NCI-H1436 (cell line): ENCODE measurements at places on chromosomes 13 and 19.
A peak's percentile ranks its signal among the peaks of the same experiment; 100 is the strongest.

GRCh38 chr19:42198676-42199439 is 18.6 kb downstream of the DEDD2 start:
- no peak for DNase-seq

DNA sequence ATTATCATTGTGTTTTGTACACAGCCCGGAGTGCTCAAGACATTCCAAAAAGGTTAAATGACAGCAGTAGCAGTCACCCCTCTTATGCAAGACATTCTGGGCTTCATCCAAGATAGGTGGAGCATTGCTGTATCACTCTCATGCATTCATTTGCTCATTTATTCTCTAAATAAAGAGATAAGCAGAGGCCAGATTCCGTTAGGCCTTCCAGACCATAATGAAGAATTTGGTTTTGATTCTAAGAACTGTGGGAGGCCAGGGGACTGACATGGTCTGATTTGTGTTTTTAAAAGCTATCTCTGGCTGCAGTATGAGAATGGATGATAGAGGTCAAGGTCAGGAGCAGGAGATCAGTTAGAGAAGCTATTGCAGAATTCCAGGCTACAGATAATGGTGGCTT is 145.8 kb downstream of the KCNRG start:
- DNase-seq: no peak

- no peak for DNase-seq
Observed at GRCh38 chr13:40329781-40330485, 336.5 kb downstream of the FOXO1 start.

DNA sequence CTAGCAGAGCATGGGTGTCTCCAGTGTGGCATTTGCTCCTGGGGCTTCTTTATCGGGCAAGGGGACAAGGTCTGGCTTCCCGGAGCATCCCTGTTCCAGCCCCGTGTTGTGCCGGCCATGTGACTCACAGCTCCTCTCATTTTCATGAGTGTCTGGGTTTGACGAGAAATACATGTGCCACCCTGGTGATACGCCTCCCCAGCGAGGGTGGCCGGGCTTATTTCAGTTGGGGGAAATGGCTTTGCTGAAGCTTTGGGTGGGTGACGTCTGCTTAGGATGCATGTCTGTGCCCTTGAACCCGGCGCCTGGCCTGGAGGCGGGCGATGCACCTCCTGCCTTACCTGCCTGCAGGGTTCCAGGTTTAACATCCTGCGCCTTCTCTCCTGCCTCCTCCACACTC is 61.9 kb upstream of the LDLR start:
- DNase-seq: no peak

DNA sequence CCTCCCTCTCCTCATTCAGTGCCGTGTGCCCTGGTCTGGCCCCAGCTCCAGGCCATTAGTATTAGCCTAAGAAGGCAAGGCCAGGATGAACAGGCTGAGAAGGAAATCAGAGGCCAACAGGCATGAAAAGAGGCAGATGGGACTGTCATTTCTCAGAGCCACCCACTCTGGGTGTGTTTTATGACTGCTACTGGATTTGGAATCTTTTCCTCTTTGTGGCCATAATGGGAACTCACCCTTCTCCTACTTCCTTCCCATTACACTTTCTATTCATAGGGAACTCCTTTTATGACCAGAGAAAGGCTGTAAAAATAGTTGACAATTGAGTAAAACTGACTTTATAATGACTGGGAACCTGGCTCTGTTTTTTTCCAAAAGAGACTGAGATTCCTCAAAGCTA is 17.7 kb downstream of the CEACAM8 start:
- no peak for DNase-seq

DNA sequence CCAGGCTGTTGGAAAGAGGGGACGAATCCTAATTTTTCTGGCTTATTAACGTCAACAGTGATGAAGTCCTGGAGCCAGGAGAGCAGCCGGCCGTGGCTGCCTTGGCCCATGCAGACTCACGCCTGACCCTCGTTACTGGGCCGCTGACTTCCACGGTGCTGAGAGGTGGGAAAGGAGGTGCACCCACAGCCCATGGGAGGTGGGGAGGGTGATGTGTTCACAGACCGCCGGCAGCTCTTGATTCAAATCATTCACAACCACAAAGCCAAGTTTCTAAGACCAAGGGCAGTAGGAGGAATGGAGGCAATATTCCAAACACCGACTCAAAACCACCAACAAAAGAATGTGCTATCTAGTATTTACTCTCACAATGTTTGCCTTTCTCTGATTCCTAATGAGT is 24.3 kb downstream of the COL4A2 start:
- DNase-seq: no peak

- peak; percentile 20 for DNase-seq
Observed at GRCh38 chr13:46621792-46622629, 69.0 kb downstream of the LRCH1 start.

GRCh38 chr13:64332048-64332447 is 2898.1 kb downstream of the PCDH9 start:
- no peak for DNase-seq

GRCh38 chr13:34224877-34225276 is 406.9 kb downstream of the RFC3 start:
- no peak for DNase-seq

- DNase-seq: no peak
Observed at GRCh38 chr19:19111967-19112580, 26.2 kb downstream of the TMEM161A start.

- DNase-seq: no peak
Observed at GRCh38 chr13:76724421-76724820, 161.8 kb downstream of the KCTD12 start.

GRCh38 chr13:52851137-52851962 is 2.9 kb upstream of the PCDH8 start:
- no peak for DNase-seq

GRCh38 chr13:33794576-33794975 is 23.4 kb upstream of the RFC3 start:
- DNase-seq: no peak

- no peak for DNase-seq
Observed at GRCh38 chr19:11244846-11245589, 5.6 kb downstream of the ANGPTL8 start.

- DNase-seq: no peak
Observed at GRCh38 chr13:109101550-109102144, 472.2 kb downstream of the MYO16 start.

DNA sequence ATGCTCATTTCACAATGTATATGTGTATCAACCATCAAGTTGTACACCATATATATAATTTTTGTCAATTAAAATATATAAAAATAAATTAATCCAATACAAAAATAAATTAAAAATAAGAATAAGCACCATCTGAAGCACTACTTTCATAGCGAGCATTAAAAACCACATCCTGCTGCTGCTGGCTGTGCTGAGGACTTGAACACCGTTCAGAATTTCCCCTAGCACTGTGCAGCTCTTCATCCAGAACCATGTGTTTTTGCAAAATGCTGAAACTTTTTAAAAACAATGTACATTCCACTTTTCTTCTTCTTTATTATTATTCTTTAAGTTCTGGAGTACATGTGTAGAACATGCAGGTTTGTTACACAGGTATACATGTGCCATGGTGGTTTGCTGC is 40.0 kb upstream of the FOXO1 start:
- DNase-seq: no peak

DNA sequence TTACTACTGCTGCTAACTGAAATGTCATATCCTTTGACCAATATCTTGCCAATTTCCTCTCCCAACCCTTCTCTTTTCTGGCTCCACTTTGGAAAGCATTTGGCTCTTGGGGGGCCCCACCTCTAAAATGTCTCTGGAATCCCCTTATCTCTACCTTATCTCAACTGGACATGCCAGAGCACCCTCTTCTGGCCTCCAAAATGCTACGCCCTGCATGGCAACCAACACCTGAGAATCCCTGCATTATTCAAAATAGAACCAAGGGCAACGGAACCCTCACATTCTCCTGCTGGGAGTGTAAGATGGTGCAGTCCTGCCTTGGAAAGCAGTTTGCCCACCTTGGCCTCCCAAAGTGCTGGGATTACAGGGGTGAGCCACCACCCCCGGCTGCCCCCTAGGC is 35.3 kb downstream of the CERS4 start:
- no peak for DNase-seq

- DNase-seq: no peak
Observed at GRCh38 chr19:18586306-18586705, 2.3 kb upstream of the REX1BD start.

DNA sequence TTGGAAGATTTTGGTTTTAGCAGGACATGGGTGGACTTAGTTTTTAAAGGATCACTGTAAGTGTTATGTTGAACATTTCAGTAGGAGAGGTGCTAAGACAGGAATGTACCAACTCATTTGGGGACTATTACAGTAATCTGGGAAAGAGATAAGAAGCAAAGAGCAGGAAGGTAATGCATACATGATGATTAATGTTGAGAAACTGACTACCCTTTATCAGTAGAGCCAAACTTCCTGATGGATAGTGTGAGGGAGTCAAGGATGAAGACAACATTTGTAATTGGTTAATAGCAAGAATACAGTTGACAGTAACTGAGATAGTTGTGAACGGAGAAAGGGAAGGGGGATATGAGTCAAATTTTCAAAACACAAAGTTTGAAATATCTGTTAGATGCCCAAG is 421.9 kb upstream of the PRR20A start:
- DNase-seq: no peak

- no peak for DNase-seq
Observed at GRCh38 chr19:51467864-51468544, 9.8 kb upstream of the SIGLEC8 start.
